ENCODE measurements at places on chromosomes 2 and 18.

DNA sequence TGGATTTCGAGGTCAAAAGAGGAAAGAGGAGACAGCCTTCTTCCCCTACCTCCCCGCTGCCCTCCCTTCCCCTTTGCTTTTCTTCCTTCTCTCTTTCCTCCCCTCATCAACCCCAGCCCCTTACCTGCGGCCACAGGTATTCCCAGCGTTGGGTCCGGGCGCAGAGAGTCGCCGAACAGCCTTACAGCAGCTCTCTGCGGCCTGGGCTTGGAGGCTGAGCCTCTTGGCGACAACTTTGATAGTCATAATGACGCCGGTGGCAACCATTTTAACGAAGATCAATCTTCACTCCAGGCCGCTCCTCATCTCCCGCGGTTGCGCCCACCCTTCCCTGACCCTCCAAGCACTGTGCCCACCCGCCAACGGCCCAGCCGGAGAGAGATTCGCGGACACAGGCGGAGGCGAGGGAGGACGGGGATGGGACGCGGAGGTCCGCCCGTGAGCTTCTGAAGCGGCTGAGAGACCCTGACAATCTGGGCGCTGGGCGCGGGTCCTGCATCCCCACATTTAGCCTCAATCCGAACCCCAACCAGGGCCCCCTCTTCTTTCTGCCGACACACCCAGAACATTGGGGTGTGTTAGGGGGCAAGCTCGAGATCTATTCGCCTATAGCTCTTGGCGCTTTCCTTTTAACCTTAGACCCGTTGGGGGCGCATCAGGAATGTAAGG, 1.5 kb upstream of the EVX2 start:
- DNase-seq, result no peak

GRCh38 chr18:34358923-34359322, 134.2 kb upstream of the NOL4 start:
- no peak for DNase-seq

DNA sequence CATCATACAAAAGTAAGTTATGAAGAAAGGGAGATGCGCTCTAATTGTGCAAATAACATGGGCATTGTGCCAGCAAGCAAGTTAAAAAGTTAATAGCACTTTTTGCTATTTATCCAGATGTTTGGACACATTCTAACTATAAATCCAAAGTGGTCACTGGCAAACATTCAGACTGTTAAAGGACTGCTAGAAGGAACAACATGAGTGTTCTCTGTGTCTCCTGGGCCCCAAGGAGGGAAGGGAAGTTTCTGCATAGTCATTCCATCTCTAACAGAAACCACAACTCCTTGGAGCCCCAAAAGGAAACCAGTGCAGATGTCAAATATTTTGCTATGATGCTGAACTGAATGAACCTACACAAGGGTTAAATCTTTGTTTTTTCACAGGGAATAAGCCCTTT, 213.3 kb upstream of the HNRNPA3 start:
- DNase-seq, result no peak

DNA sequence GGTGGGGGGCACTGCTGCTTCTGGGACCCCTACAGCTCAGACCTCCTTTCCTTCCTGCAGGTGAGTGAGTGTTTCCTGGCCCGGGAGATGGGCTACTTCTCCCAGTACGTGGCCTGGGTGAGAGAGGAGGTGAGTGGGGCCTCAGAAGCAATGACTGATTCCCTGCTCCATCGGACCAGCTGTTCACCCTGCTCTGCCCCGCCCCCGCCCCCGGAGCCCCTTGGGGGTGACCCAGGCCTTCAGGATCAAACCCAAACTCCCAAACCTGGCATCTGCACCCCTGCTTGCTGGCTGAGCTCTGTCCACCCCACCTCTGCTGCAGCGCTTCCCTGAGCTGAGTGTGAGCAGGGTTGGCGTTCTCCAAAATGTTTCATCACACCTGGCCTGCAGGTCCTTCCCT, 9.8 kb upstream of the KCNIP3 start:
- DNase-seq, result no peak

DNA sequence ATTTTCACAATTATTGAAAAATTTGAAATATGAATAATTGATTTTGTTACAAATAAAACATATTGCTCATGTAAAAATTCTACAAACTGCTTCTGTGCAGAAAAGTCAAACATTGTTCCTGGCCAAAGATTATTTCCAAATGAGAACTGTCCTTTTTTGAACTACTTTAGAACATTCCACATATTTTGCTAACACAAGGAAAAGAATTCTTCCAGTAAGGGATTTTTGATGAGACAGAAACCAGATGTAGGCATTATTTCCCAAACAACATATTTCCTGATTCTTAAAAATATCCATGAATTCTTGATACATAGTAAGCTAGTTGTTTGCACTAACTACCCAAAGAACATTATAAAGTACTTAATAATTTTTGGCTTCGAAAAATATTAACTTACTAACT, 715.2 kb downstream of the CCDC85A start:
- DNase-seq, result no peak

- no peak for DNase-seq
These were observed 34.0 kb downstream of the CCNT2 start for GRCh38 chr2:134952608-134953007.

DNA sequence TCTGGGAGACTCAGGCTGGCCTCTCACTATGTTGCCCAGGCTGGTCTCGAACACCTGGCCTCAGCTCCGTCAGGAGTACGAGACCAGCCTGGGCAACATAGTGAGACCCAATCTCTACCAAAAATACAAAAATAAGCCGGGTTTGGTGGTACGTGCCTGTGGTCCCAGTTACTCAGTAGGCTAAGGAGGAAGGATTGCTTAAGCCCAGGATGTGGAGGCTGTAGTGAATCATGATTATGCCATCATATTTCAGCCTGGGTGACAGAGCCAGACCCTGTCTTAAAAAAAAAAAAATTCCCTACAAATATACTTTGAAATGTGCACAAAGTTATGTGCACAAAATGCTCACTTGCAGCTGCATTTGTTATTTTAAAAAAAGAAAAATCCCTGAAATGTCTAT, 26.3 kb upstream of the AGAP1 start:
- DNase-seq, result peak; percentile 20

DNA sequence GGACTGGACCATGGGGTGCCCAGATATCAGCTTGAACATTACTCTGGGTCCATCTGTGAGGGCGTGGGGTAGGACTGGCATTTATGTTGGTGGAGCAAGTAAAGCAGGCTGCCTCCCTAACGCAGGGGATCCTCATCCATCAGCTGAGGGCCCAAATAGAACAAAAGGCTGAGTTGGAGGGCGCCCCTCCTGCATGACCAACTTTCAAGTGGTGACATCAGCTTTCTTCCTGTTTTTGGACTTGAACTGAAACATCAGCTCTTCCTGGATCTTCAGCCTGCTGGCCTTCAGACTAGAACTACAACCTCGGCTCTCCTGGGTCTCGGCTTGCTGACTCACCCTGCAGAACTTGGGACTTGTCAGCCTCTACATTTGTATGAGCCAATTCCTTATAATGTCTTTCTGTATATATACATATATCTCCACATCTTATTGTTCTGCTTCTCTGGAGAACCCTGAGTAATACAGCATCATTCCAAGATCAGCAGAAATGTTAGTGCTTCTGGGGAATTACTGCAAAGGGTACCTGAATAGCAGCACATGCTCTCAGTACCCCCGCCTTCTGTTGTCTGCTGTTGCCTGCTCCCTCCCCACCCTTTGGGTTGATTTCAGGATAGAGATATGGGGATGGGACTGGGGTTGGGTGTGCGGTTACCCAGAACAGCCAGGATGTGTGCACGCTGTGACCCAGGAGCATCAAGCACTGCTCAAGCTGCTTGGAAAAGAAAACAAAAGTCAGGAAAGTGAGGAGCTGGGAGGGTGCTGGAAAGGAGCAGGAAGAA, 20.0 kb downstream of the TMEM127 start:
- DNase-seq, result peak; percentile 46

DNA sequence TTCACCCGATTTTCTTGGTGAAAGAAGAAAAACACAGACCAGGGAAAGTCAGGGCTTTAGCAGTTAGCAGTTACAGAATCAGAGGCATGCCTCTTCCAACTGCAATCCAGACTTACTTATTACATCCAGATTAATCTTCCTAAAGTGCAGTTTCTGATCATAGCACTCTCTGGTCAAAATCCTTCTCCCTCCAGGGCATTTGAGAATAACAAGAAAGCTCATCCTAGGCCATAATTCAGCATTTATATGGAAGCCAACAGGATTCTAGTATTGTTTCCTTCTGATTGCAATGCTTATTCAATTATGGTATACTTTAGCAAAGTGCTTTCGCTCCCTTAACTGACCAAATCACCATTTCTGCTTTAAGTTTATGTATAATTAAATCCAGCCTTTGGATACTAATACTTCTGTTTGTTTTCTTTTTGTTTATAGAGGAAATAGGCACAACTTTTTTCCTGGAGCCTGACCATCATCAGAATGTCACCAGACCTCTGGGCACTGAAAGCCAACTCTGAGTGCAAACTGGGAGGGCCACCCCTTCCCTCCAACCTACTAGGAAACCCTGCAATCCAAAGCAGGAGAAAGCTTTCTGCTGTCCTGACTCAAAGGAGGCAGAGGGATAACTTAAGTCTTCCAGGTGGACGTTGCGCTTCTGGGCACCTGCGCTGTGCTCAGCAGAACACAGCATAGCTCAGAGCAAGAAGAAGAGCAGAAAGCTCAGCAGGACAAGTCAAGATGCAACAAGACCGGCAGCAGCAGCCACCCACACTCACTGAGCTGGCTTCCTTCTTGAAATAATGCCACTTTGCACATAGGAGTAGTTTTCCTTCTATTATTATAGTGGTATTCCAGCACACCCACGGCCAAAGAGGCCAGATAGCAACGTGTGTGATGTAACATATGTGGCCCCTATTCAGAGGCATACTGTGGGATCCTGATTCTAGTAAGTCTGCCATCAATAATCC, 99.3 kb downstream of the STK39 start:
- no peak for DNase-seq

DNA sequence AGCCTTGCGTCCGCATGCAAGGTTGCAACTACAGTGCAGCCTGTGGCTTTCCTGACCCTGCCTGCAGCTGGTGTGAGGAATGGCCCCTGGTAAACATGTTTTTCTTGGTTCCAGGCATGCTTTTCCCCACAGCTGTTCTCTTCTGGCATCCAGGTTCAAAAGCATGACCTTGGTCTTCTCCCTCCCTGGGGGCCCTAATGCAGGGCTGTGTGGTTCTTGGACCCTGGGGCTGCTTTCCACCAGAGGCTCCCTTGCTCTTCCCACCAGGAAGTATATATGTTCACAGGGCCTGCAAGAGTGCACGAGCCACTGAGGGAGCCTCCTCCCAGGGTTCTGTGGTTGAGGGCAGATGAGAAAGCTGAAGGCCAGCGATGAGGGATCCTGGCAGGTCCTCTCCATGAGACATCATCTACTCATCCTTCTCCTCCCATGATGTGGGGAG, 125.9 kb downstream of the BCL2L11 start:
- no peak for DNase-seq

GRCh38 chr2:64731746-64732145, 78.0 kb upstream of the SERTAD2 start:
- DNase-seq, result no peak

- no peak for DNase-seq
These were observed 7.3 kb upstream of the CIB4 start for GRCh38 chr2:26648516-26648915.

- no peak for DNase-seq
These were observed 509.7 kb downstream of the TDRD15 start for GRCh38 chr2:21633466-21633865.

DNA sequence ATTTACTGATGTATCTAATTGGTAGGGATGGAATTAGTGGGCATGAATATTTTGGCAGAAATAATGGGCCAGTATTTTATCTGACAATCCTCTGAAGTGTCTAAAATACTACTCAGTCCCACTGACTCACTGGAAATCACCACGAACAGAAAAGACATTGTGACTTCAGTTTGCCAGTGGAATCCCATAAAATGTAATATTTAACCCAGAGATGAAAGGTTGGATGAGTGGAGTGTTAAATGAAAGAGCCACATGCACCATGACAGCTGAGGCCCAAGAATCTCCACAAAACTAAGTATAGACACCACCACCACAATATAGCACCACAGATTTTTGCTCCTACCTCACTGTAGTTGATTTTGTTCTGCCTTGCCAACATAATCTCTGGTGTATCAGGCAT, 103.9 kb downstream of the NEB start:
- no peak for DNase-seq

GRCh38 chr2:202267495-202267894, 1.9 kb downstream of the NOP58 start:
- no peak for DNase-seq

DNA sequence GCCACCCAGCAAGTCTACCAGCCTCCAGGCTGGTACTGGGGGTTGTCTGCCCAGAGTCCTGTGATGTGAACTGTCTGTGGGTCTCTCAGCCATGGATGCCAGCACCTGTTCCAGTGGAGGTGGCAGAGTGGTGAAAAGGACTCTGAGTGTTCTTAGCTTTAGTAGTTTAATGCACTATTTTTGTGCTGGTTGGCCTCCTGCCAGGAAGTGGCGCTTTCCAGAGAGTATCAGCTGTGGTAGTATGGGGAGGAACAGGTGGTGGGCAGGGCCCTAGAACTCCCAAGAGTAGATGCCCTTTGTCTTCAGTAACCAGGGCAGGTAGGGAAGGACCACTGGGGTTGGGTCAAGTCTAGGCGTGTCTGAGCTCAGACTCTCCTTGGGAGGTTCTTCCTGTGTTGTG, 356.7 kb downstream of the STK39 start:
- no peak for DNase-seq

DNA sequence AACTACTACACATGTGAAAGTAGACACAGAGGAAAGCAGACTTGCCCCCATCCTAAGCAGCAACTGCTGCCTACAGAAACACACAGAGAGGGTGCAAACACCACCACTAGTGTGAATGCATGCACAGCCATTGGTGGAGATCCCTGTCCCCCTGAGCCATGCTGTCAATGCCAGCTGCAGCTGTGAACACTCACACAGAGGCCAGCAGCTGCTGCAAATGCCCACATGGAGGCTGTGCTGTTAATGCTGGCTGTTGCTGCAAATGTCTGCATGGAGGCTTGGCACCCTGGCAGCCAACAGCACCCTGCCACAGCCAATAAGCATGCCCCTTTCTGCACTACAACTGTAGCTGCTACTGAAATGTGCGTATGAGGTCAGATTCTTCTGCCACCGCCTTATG, 355.0 kb downstream of the LNPK start:
- no peak for DNase-seq

- DNase-seq, result no peak
These were observed 516.4 kb downstream of the ZEB2 start for GRCh38 chr2:144003460-144004075.

DNA sequence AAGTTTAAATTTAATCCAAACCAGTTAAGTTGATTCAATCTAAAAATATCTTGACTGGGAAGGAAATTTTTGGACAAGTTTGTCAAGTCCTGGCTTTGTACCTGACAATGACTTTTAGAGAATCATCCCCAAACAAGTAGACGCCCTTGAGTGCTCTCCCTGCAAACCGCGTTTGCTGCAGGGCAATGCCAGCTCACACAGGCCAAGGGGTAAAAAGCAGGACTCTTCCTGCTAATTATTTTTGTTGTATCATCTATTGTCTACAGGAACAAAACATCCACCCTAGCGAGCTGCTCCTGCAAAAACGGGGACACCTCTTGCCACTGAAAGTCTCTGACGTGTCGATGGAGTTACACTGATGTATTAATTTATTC, 10.9 kb downstream of the ID2 start:
- DNase-seq, result no peak

Data from HFFc6 (cell line).